ENCODE measurements at places on chromosomes 1 and 21. TPM values are rescaled to one million over a fixed set of nuclear protein-coding genes. Genes with fewer than 3 reads are reported as not detected.

DNAI4 gene
- 1.9 TPM for total RNA-seq

PRDM16 gene
- total RNA-seq = 85.4 TPM

KCNJ15 gene
- total RNA-seq = 1.8 TPM

DNA sequence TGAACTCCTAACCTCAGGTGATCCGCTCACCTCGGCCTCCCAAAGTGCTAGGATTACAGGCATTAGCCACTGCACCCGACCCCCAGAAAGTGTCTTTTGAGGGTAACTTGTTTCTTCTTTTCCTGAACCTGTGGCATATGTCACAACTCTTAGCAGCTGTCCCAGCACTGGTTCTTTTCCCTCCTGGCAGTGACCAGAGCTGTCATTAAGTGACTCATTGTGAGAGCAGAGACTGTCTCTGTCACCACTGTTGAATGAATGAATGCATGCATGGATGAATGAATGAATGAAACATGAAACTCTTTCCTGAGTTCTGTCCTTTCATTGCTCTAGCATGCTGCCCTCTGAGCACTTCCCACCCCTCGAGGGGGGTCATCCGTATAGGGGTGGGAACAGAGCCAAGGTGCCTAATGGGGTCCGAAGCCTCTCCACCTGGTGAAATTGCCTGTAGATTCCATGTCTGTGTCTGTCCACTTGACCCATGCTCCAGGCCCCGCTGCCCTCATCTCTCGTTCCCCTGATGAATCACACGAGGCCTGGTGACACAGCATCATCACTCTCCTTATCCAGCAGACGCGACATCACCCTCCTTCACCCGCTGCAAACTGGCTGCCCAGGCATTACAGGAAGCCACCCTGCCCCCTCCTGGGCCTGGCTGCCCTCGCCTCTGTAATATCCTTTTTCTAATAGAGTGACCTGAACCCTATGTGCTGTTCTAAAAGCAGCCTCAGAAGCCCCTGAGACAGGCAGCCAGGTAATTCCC, 75.0 kb downstream of the IGSF21 start:
- peak; percentile 5 for DNase-seq

- no peak for DNase-seq
These were observed 80.6 kb upstream of the RAVER2 start for GRCh38 chr1:64664299-64664698.

- no peak for DNase-seq
These were observed 10.8 kb upstream of the TIAM1 start for GRCh38 chr21:31354604-31355443.

DNA sequence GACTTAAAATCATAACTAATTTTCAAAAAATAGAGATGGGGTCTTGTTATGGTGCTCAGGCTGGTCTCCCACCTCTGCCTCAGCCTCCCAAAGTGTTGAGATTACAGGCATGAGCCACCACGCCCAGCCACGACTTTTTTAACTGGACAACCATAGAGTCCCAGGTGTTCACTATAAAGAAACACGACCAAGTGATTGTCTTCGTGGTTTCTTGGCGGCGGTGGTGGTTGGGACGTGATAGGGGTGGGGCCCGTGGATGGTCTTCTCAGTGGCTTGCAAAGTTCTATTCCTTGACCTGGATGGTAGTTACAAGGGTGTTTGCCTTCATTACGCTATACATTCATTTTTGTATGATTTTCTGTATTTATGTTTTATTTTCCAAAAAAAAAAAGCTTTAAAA, 34.6 kb upstream of the COX20 start:
- no peak for DNase-seq
